Nasal cavity respiratory epithelium epithelial cell of viscerocranial mucosa (primary cell): ENCODE measurements at places on chromosomes 3 and 15. TPM values are rescaled to one million over a fixed set of nuclear protein-coding genes. Genes with fewer than 3 reads are reported as not detected.

Gene SPRED1
- 22.6 and 30.1 TPM in 2 replicates for total RNA-seq

Gene ADAMTS17
- 0.64 and 1.0 TPM in 2 replicates for total RNA-seq

Gene OR5H14
- not detected in 2 replicates for total RNA-seq

Gene SH2D7
- total RNA-seq = not detected in 2 replicates

Gene GPR171
- total RNA-seq = not detected in 2 replicates

Gene ZNF501
- total RNA-seq = 7.9 and 8.2 TPM in 2 replicates

Gene MESP2
- total RNA-seq = 0.21 and 0.34 TPM in 2 replicates

Gene IGSF11
- under 0.01 and 0.21 TPM in 2 replicates for total RNA-seq

Gene SGO1
- under 0.01 and 0.14 TPM in 2 replicates for total RNA-seq

Gene TRPM1
- total RNA-seq = under 0.01 and 0.68 TPM in 2 replicates

Gene PPIB
- 465 and 1,042 TPM in 2 replicates for total RNA-seq

Gene SCN5A
- total RNA-seq = not detected in 2 replicates

Gene GNAT1
- total RNA-seq = not detected in 2 replicates

Gene CPB1
- not detected in 2 replicates for total RNA-seq

Gene MYZAP
- 1.4 and 2.8 TPM in 2 replicates for total RNA-seq

Gene ADGRG7
- 34.2 TPM in 1 of 2 replicates, not detected in the other for total RNA-seq

Gene PAK6
- 10.6 and 20.3 TPM in 2 replicates for total RNA-seq

Gene ESYT3
- 0.64 and 7.5 TPM in 2 replicates for total RNA-seq

Gene DNAJA4
- total RNA-seq = 5.8 and 17.3 TPM in 2 replicates

Gene CEP152
- total RNA-seq = 7.1 and 8.5 TPM in 2 replicates

Gene MUSTN1
- not detected in 2 replicates for total RNA-seq

Gene STRIT1
- not detected in 2 replicates for total RNA-seq

Gene TLR9
- 0.07 TPM in 1 of 2 replicates, not detected in the other for total RNA-seq

Gene SEMA3F
- 37.3 and 205 TPM in 2 replicates for total RNA-seq

Gene CLRN1
- not detected in 2 replicates for total RNA-seq
